Activated CD4-positive, alpha-beta T cell treated with anti-CD3 and anti-CD28 coated beads, Interleukin-2, amount 10 ng/mL, durations not matched to agents 7 days and 5 days (primary cell): ENCODE measurements at places on chromosomes 11 and 22.

DNA sequence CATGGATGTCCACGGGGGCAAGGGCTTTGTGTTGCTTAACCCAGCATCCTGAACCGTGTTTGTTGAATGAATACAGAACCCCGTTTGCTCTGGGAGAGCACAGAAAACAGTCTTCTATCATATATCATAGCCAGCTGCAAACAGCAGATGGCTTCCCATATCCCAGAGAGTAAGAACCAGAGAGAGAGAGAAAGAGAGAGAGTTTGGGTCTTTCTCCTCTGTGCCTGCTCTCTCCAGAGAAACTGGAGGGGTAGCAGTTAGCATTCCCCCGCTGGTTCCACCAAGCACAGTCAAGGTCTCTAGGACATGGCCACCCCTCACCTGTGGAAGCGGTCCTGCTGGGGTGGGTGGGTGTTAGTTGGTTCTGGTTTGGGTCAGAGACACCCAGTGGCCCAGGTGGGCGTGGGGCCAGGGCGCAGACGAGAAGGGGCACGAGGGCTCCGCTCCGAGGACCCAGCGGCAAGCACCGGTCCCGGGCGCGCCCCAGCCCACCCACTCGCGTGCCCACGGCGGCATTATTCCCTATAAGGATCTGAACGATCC is 440 bp upstream of the TIMP3 start:
- DNase-seq, result no peak

- no peak for DNase-seq
Measured at GRCh38 chr22:50305923-50306566, 1.4 kb downstream of the PLXNB2 start.

GRCh38 chr22:41132550-41132949 is 40.2 kb downstream of the EP300 start:
- DNase-seq, result no peak

- no peak for DNase-seq
Measured at GRCh38 chr11:75068993-75069392, 27.7 kb downstream of the OR2AT4 start.

DNA sequence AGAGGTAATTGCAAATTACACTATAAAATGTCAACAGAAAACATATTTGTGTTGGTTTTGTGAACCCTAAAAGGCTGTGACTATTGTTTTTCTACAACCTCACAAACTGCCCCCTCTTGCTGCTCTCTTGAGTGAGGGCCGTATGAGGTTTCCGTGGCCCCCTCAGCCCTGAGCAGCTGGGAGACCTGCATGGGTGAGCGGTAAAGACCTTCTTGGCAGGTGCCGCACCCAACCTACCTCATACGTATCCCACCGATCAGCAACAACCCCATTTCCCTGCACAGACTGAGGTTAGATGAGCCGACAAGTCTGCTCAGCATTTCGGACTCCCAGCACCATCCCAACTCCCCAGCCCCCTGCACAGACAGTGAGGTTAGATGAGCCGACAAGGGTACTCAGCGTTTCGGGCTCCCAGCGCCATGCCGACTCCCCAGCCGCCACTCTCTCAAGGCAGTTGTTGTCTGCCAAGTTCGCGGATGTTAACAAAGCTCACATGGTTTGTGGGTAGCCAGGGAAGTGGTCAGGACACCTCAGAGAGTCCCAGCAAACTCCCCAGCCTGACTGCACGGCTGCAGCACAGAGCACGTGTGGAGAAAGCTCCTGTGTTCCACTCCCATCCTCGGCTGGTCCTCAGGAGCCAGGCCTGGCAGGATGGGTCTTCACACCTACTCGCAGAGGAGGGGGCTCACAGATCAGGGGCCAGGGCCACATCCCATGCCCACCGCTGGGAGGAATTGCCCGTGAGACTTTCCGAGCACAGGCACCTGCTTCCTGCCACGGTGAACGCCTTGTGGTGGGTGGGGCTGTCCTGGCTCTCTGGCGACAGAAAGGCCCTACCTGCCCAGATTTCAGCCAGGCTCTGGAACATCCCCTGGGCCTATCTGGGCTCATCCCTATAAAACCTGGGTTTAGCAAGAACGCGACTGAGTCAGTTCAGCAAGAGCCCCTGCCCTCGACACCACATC is 502.9 kb downstream of the BRD1 start:
- DNase-seq, result no peak

GRCh38 chr22:46057246-46058090 is 80.5 kb upstream of the WNT7B start:
- DNase-seq, result no peak

DNA sequence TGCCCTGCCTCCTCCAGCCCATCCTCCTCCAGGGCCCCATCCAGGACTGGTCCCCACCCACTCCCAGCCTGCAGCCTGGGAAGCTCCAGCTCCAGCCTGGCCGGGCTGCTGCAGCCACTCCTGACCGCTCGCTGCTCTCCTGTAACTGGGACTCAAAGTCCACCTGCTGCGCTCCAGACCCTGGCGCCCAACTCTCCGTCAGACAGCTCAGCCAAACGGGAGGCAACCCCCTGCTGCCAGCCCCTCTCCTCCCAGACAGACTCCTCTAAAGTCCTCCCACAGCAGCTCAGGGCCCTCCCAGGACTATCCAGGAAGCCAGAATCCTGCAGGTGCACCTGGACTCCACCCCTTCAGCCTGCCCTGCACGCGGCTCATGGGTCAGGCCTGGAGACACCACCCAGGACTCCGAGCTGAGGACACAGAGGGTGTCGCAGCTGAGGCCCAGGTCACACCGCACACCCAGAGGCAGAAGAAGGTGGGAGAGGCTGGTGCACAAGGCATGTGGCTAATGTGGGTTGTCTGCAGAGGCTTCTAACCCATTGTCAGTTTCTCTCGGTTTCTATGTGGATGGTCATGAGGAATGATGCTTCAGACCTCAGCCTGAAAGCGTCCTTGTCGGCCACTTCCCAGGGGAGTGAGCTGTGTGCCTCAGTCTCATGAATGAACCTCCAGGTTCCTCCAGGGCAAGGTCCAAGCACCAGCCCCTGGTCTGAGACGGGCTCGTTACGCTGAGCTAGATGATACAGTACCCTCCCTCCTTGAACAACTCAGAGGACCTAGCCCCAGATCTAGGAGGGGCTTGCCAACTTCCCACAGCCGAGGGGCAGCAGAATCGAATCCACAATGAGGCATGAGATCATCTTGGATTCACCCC is 1514.8 kb downstream of the TBC1D22A start:
- no peak for DNase-seq

- DNase-seq, result no peak
Measured at GRCh38 chr11:121577106-121577848, 124.5 kb upstream of the SORL1-AS1 start.

- DNase-seq, result no peak
Measured at GRCh38 chr11:44469412-44469811, 96.1 kb upstream of the CD82 start.

GRCh38 chr11:123020968-123021367 is 39.3 kb upstream of the BSX start:
- DNase-seq, result peak; percentile 35

- DNase-seq, result peak; percentile 40
Measured at GRCh38 chr22:17159504-17159951, 451 bp upstream of the HDHD5 start.

GRCh38 chr11:116112087-116112935 is 608.1 kb upstream of the CADM1 start:
- no peak for DNase-seq

DNA sequence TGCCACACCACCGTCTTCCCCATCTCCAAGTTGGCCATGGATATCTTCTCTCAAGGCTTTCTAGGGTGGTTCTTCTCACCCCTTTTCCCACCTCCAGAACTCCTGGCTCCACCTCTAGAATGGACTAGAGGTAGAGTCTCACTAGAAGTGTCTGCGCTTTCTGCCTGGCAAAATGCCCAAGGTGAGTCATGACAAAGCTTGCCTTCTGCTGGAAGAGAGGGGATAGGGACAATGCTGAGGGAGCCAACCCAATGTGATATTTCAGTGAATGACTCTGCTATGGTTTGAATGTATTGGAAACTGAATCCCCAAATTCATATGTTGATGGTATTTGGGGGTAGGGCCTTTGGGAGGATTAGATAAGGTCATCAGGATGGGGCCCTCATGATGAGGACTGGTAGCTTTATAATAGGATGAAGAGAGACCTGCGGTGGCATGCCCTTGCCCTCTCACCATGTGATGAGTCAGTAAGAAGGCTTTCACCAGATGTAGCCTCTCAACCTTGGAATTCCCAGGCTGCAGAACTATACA is 4.1 kb upstream of the CD82 start:
- DNase-seq, result no peak

DNA sequence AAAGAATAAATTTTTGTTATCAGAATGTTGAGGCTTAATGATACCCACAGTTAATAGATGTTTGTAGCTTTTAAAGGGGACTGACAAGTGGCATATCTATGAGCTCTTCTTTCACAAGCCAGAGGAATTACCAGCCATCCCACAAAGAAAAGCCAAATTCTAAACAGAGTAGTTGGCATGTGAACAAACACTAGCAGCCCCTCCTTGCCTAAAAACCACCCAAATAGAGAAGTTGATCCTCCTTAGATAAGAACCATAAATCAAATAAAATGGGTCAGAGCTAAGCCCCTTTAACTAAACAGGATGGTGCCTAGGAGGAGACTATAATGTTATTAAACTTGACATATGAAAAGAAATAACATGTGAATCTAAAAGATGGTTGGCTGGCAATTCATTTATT is 11.4 kb downstream of the LPXN start:
- DNase-seq, result no peak

GRCh38 chr22:17976121-17976520 is 48.2 kb downstream of the MICAL3 start:
- DNase-seq, result no peak

- no peak for DNase-seq
Measured at GRCh38 chr22:39349506-39349966, 255 bp upstream of the SYNGR1 start.

DNA sequence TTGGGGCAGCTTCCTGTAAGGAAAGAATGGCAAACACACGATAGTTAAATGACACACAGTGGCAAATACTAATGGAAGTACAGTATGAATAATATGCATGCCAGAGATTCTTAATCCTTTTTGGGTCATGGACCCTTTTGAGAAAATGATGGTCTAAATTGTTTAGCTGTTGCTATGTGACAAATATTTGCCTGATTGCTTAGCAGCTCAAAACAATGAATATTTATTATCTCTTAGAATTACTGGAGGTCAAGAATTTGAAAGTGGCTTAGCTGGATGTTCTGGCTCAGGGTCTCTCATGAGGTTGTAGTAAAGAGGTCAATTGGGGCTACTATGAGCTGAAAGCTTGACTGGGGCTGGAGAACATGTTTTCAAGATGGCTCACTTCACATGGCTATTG is 69.7 kb downstream of the FANCF start:
- DNase-seq, result no peak

DNA sequence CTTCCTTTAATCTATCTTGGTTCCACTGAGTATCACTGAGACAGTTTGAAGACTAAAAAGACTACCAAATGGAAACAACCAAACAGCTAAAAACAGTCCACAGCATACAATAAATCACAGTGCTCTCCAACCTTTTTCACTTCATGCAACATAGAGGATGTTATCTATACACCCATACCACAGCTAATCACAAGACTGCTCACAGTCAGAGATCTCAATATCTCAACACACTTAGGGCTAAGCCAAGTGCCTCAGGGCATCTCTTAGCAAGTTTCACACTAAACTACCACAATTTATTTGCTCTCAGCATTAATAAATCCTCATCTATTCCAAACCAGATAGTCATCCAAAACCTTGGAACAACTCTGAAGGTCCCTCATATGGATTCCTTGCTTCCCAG is 129.4 kb downstream of the SBF2 start:
- DNase-seq, result no peak

- no peak for DNase-seq
Measured at GRCh38 chr11:19673924-19674729, 38.5 kb upstream of the NAV2 start.

DNA sequence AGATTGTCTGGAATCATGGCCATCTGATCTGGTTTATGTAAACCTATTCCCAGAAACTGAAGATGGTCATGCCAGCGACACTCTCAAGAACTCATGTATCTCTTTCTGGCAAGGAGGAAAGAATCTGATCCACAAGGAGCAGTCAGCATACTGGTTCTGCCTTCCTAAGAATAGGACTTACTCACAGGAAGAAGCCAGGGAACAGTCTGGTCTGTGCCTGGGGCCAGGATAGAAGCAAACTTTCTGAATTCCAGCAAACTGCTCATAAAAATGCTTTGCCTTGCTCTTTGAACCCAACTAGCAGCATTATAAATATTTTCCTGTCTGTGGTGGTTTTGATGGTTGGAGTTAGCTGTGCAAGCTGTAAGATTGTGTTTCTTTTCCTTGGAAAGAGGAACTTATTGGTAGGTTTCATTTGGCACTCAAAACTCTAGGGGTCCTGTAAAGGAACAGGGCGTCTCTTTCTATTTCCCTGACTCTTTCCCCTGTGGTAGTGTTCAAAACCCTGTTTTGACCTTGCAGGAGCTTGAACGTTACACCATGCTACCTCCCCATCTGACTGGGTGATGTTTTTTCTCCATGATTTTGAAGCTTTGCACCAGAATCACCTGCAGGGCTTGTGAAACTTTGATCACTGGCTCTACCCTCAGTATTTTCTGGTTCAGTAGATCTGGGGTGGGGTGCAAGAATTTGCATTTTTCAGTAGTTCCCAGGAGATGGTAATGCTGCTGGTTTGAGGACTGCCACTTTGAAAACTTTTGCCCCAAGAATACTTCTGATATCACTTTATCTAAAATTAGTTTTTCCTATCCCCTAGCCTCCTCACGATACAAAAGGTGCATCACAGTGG is 627.8 kb upstream of the ANO5 start:
- no peak for DNase-seq

DNA sequence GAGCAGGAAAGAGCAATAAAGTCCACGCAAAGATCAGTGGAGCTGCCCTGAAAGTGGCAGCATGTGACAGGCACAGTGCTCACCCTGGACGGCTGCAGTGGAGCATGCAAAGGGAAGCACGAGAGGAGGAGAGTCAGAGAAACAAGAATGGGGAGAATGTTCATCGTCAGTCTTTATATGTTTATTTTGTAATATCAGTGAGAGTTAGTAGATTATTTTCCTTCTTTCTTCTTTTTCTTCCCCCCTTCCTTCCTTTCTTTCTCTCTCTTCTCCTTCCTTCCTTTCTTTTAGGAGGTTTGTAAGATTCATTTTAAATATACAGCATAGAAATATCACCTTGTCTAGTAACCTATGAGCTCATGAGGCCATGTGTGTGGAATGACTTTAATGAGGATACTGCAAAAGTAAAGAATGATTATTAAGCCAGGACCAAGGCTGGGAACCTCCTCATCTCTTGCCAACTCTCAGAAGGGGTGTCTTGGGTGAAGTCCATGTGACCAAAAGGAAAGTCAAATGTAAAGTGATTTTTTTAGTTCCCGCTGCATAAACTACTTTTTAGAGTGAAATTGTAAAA is 321.1 kb downstream of the AASDHPPT start:
- no peak for DNase-seq

DNA sequence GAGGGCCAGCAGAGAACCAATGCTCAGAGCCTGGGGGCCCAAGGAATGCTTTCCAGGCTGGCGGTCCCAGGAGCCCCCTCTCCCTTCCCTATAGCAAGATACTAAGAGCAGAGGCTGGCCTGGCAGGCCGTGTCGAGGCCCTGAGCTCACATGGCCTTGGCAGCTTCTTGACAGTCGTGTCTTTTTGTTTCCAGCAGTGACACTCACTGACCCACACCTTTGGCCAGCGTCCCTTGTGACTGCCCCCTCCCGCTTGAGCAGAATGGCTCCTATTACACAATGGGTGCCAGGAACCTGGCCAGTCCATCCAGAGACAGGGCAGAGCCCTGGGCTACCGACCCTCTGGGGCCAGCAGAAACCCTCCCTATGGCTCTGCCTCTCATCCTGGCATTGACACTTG is 6.4 kb upstream of the CCND1 start:
- no peak for DNase-seq

GRCh38 chr22:42326801-42327200 is 56.3 kb upstream of the TCF20 start:
- no peak for DNase-seq

GRCh38 chr11:87463486-87464102 is 425.9 kb downstream of the TMEM135 start:
- no peak for DNase-seq
